CD4-positive, alpha-beta T cell (primary cell): ENCODE measurements at places on chromosomes 2 and 18.

DNA sequence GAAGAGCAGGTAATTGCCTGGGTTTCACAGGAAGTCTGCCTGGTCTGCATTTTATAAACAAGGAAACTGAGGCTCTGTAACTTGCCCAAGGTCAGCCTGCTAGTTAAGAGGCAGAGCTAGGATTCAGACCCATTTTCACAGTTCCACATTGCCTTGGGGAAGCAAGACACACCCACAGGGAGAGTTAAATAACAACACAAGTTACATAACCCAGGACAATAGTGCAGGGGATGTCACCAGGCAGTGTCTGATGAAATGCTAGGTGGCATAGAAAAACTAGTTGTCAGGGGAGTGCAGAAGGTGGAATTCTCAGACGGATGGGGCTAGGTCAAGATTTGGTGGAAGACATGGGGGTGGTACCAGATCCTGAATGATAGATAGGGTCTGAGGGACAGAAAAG lies 69.7 kb downstream of the PRKCE start:
- DNase-seq = no peak

DNA sequence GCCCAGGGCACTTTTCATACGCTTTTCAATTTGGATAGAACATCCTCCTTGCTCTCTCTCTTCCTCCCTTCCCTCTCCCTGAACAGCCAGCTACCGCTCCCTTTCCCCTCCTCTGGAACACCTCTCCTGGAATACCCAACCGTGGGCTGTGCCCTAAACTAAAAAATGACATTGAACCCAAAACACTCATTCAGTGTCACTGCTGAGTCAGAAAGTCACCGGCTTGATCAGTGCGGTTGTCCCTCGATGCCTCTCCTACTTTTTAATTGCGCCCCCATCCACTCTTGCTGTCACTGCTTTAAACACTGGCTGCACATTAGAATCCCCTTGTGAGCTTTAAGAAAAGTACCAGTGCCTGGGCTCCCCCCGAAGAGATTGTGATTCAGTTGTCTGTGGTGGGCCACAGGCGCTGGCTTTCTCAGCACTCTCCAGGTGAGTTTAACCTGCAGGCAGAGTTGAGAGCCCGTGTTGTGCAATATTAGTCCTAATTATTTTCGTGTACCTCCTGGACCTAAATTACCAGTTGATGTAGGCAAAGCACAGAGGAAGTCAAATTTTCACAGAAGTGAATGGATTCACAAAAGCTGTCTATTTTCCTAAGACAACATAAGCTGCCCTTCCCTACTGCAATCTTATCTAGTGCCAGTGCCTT lies 302.0 kb downstream of the PRKCE start:
- DNase-seq = no peak

- DNase-seq = no peak
Observed at GRCh38 chr2:192604295-192604694, 409.6 kb upstream of the TMEFF2 start.

GRCh38 chr18:21914739-21915319 lies 174.2 kb downstream of the MIB1 start:
- DNase-seq = no peak

- DNase-seq = no peak
Observed at GRCh38 chr2:69026026-69026425, 13.0 kb downstream of the ANTXR1 start.

DNA sequence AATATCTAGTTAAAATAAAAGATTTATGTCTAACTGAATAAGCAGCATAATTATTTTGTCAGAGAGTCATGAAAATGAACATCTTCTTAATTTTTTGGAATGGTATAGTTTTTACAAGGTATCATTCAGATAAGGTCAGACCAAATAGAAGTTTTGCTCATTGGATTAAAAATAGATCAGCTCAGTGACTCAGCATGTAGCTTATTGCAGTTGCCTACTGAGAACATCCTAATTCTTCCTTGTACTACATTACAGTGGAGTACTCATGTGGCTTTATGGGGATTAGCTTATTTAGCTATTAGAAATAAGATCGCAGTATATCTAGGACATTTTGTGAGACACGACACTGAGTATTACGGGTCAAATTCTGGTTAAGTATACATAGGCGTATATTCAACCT lies 38.2 kb upstream of the PPM1B start:
- DNase-seq = no peak

GRCh38 chr2:124666976-124667375 lies 641.9 kb downstream of the CNTNAP5 start:
- no peak for DNase-seq

- DNase-seq = no peak
Observed at GRCh38 chr18:57218281-57218680, 71.4 kb downstream of the BOD1L2 start.

GRCh38 chr18:25313268-25313667 lies 38.7 kb downstream of the ZNF521 start:
- no peak for DNase-seq

DNA sequence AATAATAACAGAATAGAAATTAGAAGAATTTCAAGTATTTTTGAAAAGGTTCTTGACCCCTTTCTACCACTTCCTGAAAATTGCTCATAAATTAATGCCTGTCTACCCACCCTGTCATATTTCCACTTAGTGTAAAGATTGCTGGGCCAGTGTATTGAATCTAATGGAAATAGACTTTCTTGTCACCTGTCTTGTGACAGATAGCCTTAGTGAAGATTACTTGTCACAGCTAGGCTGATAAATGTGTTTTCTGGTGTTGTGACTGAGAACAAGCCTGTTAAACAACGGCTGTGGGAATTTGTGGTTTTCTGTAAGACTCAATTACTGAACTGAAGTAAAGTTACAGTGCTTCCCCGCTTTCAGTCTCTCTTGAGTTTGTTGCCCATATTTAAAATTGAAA lies 37.0 kb downstream of the PIK3C3 start:
- DNase-seq = no peak

GRCh38 chr18:55013086-55013485 lies 53.8 kb upstream of the CCDC68 start:
- no peak for DNase-seq

DNA sequence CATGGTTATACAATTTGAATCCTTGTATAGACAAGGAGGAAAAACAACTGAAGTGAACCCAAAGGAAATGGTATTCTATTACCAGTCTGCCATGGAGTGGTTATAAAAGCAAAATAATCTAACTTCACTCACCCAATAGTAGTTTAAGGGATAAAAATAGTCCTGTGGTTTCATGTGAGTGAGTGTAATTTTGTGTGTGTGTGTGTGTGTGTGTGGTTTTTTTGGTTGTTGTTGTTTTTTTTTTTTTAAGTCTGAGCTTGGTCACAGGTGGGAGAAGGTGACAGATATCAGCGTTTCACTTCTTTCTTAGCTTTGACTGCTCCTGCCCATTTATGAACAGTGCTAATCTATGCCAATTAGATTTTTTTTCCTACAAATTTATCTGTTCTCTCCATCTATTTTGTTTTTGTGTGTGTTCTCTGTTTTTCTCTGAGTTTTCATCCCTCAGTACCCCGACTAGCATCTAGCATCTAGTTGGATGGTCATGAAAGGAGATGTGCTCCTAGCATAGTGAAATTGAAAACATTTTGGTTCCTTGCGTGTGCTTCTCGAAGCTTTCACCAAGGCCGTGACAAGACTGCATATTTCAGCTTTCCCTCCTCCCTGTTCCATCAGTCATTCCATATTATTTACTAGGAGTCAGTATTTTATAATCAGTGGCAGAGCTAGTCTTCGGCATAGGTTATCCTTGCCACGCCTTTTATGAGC lies 200.1 kb upstream of the DTNA start:
- DNase-seq = no peak

- DNase-seq = no peak
Observed at GRCh38 chr2:119584469-119584868, 40.2 kb downstream of the CFAP221 start.
